ENCODE measurements at places on chromosomes 7 and 10. TPM values are rescaled to one million over a fixed set of nuclear protein-coding genes. Genes with fewer than 3 reads are reported as not detected.

The PDGFA gene
- total RNA-seq, result 2.3 TPM

The TMEM270 gene
- total RNA-seq, result not detected

The TBC1D12 gene
- 0.12 TPM for total RNA-seq

The IDI1 gene
- 60.8 TPM for total RNA-seq

GRCh38 chr7:158023681-158024350 is 563.8 kb downstream of the PTPRN2 start:
- no peaks in the 10 kb centered on the region for H3K27me3 ChIP-seq
- no peaks in the 10 kb centered on the region for H3K36me3 ChIP-seq
- no peak for DNase-seq
- no peak overlapping the region for H3K27ac ChIP-seq
